ENCODE measurements at places on chromosomes 3 and 15.
A peak's percentile ranks its signal among the peaks of the same experiment; 100 is the strongest.

DNA sequence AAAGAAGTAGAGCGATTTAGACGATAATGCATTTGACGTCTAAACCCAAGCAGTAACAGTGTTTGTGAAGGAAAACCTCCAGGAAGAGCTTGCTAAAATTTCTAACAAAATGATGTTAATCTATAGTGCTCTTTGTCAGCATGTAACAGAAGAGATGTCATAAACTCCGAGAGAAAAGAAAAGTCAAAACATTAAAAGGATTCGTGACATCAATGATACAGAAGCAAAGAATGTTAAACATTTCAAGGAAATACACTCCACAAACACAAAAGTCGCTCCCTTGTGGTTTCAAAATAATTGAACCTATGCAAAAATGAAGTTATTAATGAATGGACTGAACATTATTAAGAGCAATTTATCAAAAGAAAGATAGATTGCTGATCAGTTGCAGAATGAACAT, 27.9 kb downstream of the AADAC start:
- DNase-seq: no peak

DNA sequence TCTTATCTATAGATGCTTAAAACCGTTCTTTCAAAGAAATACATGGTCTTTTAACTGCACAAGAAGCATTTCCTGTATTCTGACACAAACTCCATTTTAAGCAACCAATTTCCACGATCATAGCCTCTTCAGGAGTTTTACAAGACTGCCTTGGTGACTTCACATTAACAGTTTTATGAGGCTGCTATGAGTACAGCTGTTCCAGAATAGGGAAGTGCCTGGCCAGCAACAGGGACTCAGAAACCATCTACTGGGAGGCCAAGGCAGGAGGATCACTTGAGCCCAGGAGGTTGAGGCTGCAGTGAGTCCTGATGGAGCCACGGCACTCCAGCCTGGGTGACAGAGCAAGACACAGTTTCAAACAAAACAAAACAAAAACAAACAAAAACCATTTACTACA, 78.4 kb downstream of the B3GNT5 start:
- DNase-seq: no peak

DNA sequence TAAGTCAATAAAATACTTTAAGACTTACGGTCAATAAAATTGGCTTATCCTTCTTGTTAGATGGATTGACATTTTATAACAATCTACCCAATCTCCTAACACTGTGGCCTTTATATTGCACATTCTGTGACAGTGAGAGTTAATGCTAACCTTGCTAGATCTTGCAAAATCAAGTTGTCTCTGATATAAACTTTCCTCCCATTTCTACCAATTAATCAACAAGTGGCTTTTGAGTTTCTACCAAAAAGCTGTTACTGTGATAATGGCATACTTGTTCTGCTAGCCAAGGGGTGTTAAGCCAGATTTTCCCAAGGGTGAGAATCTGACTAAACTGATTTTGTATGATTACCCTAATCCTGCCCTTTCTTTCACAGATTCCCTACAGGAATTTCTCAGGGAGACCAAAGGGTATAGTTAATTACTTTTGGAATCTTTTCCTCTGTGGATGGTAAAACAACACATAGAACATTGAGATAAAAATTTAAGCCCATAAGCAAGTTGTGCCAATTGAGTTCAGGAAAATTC, 174.1 kb upstream of the SUCLG2 start:
- DNase-seq: no peak

DNA sequence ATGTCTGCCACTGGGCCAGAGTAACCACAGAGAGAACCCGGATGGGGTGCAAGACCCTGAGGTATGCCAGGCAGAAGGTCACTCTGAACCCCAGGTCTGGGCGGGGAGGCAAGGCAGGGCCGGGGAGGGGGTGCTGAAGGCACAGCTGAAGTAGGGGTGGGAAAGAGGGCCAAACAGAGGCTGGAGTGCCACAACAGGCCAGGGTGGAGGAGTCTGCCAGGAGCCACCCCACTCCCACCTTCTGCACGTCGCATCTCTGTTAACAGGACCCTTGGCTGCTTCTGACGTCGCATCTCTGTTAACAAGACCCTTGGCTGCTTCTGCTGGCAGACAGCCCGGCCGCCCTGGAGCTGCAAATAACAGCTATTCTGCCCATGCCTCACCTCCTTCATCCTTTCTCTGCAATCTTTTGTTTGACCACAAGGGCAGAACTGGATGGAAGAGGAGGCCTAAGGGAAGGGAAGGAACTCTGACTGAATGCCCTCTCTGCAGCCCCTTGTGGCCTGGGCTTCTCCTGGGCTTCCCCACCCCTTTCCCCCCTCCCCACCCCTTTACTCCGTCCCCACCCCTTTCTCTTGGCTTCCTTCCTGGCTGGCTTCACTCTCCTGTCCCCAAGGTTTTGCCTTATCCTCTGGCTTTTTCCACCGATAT, 20.6 kb upstream of the FBLN2 start:
- DNase-seq: peak; percentile 52

DNA sequence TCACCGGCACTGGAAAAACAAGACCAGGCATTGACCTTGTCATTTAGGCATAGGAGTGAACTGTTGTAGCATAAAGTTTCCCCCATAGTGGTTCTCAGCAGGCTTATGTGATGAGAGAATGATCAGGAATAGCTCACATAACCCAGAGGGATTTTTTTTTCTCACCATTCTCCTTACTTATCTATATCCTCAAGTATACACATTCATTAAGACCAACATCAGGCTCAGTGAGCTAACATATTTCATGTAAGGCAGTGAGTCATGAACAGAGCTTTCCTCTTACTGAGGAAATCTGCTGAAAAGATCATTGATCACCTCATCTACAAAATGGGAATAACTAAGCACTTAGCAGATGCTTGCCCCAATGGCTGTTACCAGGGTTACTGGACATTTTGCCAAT, 396.6 kb upstream of the TMCO5A start:
- no peak for DNase-seq

GRCh38 chr15:64667736-64668161, 107.6 kb downstream of the RBPMS2 start:
- no peak for DNase-seq

DNA sequence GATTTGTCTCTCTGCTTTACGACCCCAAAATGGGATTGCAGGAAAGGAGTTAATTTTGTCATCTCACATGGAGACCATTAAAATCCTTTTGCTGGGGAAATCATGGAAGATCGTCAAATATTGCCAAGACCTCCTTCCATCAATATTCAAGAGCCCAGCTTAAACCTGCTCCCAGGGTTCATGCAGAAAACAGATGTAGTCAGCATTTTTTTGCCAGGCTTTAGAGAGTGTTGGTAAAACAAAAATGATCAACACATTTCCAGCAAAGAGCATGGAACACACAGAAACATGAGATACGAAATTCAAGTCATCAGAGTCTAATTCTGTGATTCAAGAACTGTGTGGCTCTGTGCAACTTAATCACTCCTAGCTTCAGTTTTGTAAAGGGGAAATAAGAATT, 118.0 kb upstream of the ATP10A start:
- no peak for DNase-seq

DNA sequence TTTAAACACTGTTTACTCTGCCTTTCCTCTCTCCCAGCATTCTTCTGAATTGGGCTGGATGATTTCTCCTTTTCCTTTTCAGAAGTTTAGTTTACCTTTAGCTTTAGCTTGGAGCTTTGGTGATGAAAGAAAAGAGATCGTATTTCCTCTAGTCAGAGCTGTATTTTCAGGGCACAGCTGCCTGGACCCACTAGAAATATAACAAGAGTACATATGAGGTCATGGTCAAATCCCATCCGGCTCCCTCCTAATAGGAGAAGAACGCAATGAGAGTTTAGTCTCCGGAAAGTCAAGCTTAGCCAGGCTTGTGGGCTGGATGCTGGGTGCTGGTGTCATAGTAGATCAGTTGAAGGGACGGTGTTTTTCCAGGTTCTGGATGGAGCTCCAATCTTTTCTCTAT, 177.1 kb upstream of the PFN2 start:
- no peak for DNase-seq

DNA sequence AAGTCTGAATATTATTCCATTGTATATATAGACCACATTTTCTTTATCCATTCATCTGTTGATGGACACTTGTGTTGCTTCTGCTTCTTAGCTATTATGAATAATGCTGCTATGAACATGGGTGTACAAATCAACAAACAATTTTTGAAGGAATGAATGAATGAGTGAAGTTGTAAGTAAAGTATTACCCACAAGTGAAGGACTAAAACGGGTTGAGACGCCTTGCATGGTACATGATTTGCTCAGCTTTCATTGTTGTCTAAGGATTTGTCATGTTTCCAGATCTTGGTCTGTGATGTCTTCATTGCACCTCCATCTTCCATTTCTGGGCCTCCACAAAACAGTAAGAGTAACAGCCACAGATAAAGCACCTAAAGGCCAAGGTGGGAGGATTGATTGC, 20.5 kb downstream of the IFT122 start:
- DNase-seq: no peak

DNA sequence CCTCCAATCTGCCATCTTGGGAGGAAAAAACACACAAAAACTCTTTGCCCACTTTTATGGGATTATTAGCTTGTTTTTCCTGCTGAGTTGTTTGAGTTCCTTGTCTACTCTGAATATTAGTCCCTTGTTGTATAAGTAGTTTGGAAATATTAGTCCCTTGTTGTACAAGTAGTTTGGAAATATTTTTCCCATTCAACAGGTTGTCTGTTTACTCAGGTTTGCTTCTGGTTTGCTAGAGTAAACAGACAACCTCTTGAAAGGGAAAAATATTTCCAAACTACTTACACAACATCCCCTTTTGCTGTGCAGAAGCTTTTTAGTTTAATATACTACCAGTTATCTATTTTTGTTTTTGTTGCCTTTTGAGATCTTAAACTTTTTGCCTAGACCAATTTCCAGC, 193.3 kb upstream of the MANF start:
- no peak for DNase-seq

DNA sequence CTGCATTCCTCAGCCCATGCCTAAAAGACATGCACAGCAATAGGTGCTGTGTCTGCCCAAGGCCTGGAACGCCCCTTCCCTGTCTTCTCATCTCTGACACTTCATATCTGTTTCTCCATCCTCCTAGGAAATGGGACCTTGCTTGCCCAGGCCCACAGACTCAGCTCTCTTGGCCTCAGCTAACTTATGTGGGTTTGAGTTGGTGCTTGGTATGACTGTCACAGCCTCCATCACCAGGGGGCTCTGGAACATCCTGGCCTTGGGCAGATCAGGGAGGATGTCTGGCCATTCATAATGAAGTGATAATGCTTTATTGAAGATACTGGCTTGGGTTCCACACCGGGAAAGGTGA, 156.7 kb upstream of the SMAD3 start:
- no peak for DNase-seq
